ENCODE measurements at places on chromosomes 2 and 18. TPM values are rescaled to one million over a fixed set of nuclear protein-coding genes. Genes with fewer than 3 reads are reported as not detected.

GRCh38 chr2:169107645-169108044, 38.3 kb downstream of the DHRS9 start:
- DNase-seq: no peak

Gene IL36G
- 62.8 TPM for polyA plus RNA-seq

GRCh38 chr18:24462838-24463775, 2.7 kb downstream of the HRH4 start:
- DNase-seq: no peak

DNA sequence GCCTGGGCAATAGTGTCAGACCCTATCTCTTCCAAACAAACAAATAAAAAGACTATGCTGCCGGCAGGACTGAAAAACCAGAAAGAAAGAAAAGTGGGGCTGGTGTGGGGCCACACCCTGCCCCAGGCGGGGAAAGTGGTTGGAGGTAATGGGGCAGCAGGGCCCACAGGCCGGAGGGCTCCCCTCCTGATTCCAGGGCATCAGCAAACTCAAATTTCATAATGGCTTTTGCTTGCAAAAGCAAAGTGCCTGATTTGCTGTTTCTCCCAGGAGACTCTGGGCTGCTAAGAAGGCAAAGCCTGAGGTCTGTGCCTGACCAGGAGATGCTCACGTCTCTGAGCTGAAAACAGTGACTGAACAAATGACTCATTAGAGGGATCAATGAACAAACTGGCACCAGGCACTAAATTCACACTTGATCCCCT, 121.9 kb downstream of the HDAC4 start:
- no peak for DNase-seq

- DNase-seq: no peak
Measured at GRCh38 chr2:160039166-160039903, 23.1 kb downstream of the PLA2R1 start.

- no peak for DNase-seq
Measured at GRCh38 chr2:238421695-238422035, 5.1 kb upstream of the ASB1 start.

DNA sequence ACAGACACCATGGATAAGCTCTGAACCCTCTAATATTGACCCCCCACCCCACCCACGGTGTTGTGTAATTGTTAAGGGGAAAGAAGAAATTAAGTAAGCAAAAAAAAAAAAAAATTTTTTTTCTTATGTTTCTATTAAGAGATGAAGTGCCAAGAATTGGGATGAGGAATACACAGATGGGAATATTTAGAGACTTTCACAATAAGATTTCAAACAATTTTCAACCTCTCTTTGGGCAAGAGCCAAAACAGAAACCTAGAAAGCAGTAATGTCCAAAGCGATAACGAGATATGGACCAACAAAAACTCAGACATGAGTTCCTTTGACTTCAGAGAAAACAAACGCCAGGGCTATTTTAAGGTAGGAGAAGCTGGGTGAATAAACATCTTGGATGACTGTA, 14.4 kb downstream of the PIEZO2 start:
- no peak for DNase-seq

All from keratinocyte (primary cell).